ENCODE measurements at places on chromosomes 13 and 19.

GRCh38 chr13:110073982-110074381, 233.0 kb downstream of the COL4A1 start:
- H3K27ac ChIP-seq, result no peak overlapping the region
- H3K36me3 ChIP-seq, result no peaks in the 10 kb centered on the region
- no peaks in the 10 kb centered on the region for H3K4me1 ChIP-seq
- no peak for DNase-seq

GRCh38 chr13:94053986-94054593, 425.4 kb downstream of the DCT start:
- H3K27me3 ChIP-seq, result no peaks in the 10 kb centered on the region
- DNase-seq, result no peak
- H3K36me3 ChIP-seq, result no peaks in the 10 kb centered on the region
- no peak overlapping the region for H3K27ac ChIP-seq
- H3K4me1 ChIP-seq, result peaks cover 10% of the 10 kb centered on the region

DNA sequence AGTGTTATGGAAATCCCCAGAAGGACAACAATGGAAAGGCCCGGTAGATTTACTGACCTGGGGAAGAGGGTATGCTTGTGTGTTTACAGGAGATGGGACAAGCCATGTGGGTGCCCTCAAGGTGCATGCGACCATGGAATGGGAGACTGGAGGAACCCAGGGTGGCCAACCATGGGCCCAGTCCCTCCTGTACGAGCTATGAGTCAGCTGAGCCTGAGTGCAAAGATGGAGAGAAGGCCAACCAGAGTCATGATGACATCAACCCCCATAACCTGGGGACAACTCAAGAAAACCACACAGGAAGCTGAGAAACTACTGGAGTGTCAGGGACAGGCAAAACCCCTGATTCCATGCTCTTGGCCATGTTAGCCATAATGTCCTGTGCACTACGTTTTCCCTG, 7.8 kb downstream of the ZNF350 start:
- DNase-seq, result no peak
- H3K4me3 ChIP-seq, result no peak overlapping the region
- peaks cover 12% of the 10 kb centered on the region for H3K36me3 ChIP-seq
- H3K27me3 ChIP-seq, result no peaks in the 10 kb centered on the region

- H3K36me3 ChIP-seq, result no peaks in the 10 kb centered on the region
- no peak overlapping the region for H3K27ac ChIP-seq
- H3K4me1 ChIP-seq, result peaks cover 14% of the 10 kb centered on the region
- no peak overlapping the region for H3K4me3 ChIP-seq
Measured at GRCh38 chr13:94997126-94997525, 284.8 kb upstream of the SOX21 start.

GRCh38 chr19:49614096-49614833, 23.3 kb downstream of the PRR12 start:
- H3K4me1 ChIP-seq, result peaks cover 17% of the 10 kb centered on the region
- H3K27ac ChIP-seq, result no peak overlapping the region
- H3K36me3 ChIP-seq, result peaks cover 19% of the 10 kb centered on the region
- no peaks in the 10 kb centered on the region for H3K27me3 ChIP-seq

DNA sequence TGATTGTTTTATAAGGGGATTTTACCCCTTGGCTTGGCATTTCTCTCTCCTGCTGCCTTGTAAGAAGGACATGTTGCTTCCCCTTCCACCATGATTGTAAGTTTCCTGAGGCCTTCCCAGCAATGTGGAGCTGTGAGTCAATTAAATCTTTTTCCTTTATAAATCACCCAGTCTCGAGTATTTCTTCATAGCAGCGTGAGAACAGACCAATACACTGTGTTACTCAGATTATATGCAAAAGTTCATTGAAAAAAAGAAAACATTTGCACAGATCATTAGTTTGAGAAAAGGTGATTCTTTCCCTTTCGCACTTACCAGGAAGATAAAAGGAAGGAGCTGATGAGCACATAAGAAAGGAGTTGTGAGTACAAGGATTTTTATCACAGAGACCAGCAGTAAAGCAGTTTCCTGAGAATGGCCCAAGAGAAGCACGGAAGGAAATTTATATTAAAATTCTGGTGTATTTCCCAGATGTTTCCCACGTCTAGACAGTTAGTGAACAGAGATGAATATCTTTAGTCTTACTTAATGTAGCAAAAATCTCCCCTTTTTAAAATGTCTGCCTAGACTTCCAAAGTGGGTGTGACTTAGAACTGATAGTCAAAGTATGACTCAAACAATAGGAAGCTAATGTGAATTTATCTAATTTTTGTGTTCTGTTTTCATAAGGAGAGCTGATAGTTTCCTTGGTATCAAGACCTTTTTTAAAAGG, 431.8 kb upstream of the SGCG start:
- no peaks in the 10 kb centered on the region for H3K36me3 ChIP-seq
- DNase-seq, result no peak
- no peaks in the 10 kb centered on the region for H3K27me3 ChIP-seq
- H3K4me1 ChIP-seq, result no peaks in the 10 kb centered on the region
- H3K4me3 ChIP-seq, result no peak overlapping the region
- H3K27ac ChIP-seq, result no peak overlapping the region

- peaks cover 48% of the 10 kb centered on the region for H3K4me1 ChIP-seq
- H3K4me3 ChIP-seq, result peak within 1 kb of the TSS; percentile 49
- no peak for DNase-seq
- H3K27me3 ChIP-seq, result peaks cover 29% of the 10 kb centered on the region
- H3K27ac ChIP-seq, result no peak within 1 kb of the TSS
- peaks cover 8% of the 10 kb centered on the region for H3K36me3 ChIP-seq
Measured at GRCh38 chr19:3606690-3607289, at the start of gene TBXA2R. Gene TBXA2R, minus strand, starts transcription at chr19:3606875. Its CDS starts 6,241 bp downstream, at chr19:3600634.

DNA sequence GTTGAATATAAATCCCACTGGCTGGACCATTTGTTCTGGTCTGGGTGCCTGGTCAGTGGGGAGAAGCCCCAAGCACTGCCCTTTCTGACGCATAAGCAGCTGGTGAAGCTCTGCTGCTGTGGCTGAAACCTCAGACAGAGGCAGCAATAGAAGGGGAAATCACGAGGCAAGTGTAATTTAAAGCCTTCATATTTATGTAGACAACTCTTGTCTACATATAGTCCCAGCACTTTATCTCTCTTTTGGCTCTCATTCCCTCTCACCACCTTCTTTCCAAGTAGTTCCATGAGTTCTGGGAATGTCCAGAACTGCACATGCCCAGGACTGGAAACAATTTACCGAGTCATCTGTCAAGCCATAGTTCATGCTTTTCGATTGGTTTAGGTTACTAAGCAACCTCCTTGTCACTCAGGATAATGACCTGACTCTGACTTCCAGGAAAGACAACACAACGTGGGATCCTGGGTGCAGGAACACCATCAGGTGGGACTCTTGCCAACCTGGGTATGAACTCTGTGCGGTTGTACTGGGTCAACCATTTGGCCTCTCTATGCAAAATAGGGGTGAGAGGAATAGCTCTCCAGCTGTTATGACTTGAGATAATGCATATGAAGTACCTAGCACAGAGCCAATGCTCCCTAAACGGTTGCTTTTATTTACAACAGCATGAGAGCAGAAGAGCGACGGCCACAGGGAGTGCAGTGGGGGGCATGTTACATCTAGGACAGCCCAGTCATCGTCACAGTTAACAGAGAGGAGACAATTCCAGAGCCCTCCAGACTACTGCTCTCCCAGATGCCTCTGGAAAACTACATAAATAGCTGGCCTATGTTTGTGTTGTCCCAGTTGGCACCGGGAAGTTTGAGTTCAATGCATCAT, 321.9 kb downstream of the FOXO1 start:
- H3K27me3 ChIP-seq, result no peaks in the 10 kb centered on the region
- peak overlapping the region; percentile 68 for H3K27ac ChIP-seq
- H3K36me3 ChIP-seq, result no peaks in the 10 kb centered on the region
- H3K4me3 ChIP-seq, result no peak overlapping the region
- DNase-seq, result peak; percentile 43

DNA sequence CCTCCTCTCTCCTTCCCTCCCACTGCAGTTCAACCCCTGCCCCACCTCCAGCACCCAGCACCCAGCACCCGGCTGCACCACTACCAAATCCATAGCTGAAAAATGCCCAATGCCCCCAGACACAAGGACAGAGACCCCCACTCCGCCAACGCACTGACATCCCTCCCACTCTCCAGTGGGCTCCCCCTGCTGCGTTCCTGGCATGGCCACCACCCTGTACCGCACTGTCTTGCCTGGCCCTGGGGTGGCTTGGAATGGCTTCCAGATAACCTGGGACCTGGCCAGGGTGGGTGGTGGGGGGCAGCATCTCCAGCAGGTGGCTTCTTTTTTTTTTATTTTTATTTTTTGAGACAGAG, 5.8 kb upstream of the MKNK2 start:
- H3K4me1 ChIP-seq, result peaks cover 83% of the 10 kb centered on the region
- no peak overlapping the region for H3K27ac ChIP-seq
- no peaks in the 10 kb centered on the region for H3K27me3 ChIP-seq
- H3K4me3 ChIP-seq, result no peak overlapping the region
- no peak for DNase-seq

GRCh38 chr19:14320253-14320652, 61.0 kb upstream of the ADGRE5 start:
- H3K27ac ChIP-seq, result no peak overlapping the region
- DNase-seq, result no peak
- no peak overlapping the region for H3K4me3 ChIP-seq
- H3K36me3 ChIP-seq, result no peaks in the 10 kb centered on the region
- no peaks in the 10 kb centered on the region for H3K27me3 ChIP-seq
- H3K4me1 ChIP-seq, result no peaks in the 10 kb centered on the region

DNA sequence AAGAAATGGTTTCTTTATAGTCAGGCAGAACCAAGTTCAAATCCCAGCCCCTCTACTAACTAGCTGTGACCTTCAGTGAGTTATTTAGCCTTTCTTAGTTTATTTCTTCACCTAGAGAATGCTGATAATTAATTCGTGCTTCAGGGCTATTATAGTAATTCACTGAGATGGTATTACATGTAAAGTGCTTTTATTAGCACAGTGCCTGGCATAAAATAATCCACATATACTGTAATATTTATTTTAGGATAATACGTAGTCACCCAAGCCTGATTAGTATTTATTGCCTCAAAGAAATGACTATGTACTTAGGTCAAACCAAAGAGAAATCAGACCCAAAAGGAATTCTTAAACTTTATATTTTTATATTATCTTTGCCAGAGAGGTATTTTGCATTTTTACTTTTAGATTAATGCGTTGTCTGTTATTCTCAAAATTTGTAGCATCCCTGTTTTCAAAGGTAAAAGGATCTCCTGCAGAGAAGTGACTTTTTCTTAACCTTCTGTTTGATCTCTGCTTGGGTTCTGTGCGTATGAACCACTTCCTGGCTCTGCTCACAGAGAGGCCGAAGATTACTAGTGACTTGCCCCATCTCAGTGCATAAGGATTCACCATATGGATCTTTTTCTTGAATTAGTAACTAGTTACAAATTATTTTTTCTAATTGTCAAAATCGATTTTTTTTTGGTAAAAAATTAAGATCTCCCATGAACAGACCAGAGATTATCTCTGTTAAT, 19.7 kb downstream of the UBAC2 start:
- DNase-seq, result no peak
- no peak overlapping the region for H3K4me3 ChIP-seq
- H3K27ac ChIP-seq, result no peak overlapping the region

- no peak overlapping the region for H3K4me3 ChIP-seq
- H3K36me3 ChIP-seq, result peaks cover under 1% of the 10 kb centered on the region
- H3K27ac ChIP-seq, result no peak overlapping the region
- no peak for DNase-seq
- H3K4me1 ChIP-seq, result peaks cover 10% of the 10 kb centered on the region
Measured at GRCh38 chr19:49631610-49632192, 8.2 kb downstream of the RRAS start.

DNA sequence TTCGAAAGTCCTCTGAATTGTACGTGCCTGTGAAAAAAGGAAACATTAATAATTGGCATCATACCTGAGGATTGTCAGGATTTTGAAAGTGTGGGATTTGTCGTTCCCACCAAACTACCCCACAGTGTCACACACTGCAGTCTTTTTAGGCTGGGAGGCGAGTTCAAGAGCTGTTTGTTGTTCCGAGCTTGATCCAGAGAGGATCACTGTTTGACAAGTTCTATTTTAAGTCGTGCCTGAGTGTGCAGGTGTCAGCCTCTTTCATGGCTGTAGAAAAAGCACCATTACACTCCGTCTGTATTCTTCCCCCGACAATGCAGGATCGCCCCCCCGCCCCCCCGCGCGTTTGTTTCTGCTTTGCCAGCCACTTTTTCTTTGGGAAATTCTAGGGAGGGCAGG, 635 bp upstream of the NBEA start:
- peak overlapping the region; percentile 62 for H3K4me3 ChIP-seq
- no peak overlapping the region for H3K27ac ChIP-seq
- no peak for DNase-seq
- H3K36me3 ChIP-seq, result no peaks in the 10 kb centered on the region
- no peaks in the 10 kb centered on the region for H3K27me3 ChIP-seq
- peaks cover 20% of the 10 kb centered on the region for H3K4me1 ChIP-seq

- H3K4me3 ChIP-seq, result no peak overlapping the region
- no peaks in the 10 kb centered on the region for H3K27me3 ChIP-seq
- no peaks in the 10 kb centered on the region for H3K4me1 ChIP-seq
- no peak overlapping the region for H3K27ac ChIP-seq
Measured at GRCh38 chr19:18596752-18597157, 8.2 kb downstream of the REX1BD start.

DNA sequence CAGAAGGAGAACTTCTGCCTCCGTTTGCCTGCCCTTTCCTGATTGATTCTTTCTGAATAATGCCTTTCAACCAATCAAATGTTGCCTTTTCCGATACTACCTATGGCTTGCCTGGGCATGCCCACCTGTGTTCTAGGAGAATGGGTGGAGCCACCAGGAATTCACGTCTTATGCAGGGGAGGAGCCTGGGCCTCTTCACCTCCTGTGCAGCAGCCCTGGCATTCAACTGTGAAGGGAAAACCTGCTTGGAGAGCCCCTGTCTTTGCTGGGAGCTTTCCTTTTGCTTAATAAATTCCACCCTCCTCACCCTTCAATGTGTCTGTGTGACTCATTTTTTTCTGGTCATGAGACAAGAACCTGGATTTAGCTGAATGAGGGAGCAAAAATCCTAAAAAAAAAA, 730.7 kb downstream of the UQCRFS1 start:
- no peak for DNase-seq
- H3K27me3 ChIP-seq, result no peaks in the 10 kb centered on the region
- no peaks in the 10 kb centered on the region for H3K36me3 ChIP-seq
- H3K27ac ChIP-seq, result no peak overlapping the region

- no peaks in the 10 kb centered on the region for H3K27me3 ChIP-seq
- DNase-seq, result peak; percentile 61
- H3K4me1 ChIP-seq, result peaks cover 5% of the 10 kb centered on the region
- peak overlapping the region; percentile 20 for H3K27ac ChIP-seq
- peaks cover 14% of the 10 kb centered on the region for H3K36me3 ChIP-seq
Measured at GRCh38 chr13:45393941-45394570, 24.1 kb downstream of the SLC25A30 start.

- no peak for DNase-seq
- H3K27me3 ChIP-seq, result no peaks in the 10 kb centered on the region
- H3K4me3 ChIP-seq, result no peak overlapping the region
- peaks cover 20% of the 10 kb centered on the region for H3K4me1 ChIP-seq
- no peaks in the 10 kb centered on the region for H3K36me3 ChIP-seq
Measured at GRCh38 chr19:43674596-43674995, 4.6 kb upstream of the PLAUR start.

- H3K36me3 ChIP-seq, result peaks cover 22% of the 10 kb centered on the region
- no peaks in the 10 kb centered on the region for H3K4me1 ChIP-seq
- no peak for DNase-seq
- no peak overlapping the region for H3K4me3 ChIP-seq
Measured at GRCh38 chr13:33145667-33146066, 129.4 kb downstream of the KL start.

- no peaks in the 10 kb centered on the region for H3K36me3 ChIP-seq
- no peaks in the 10 kb centered on the region for H3K4me1 ChIP-seq
- no peak overlapping the region for H3K27ac ChIP-seq
- no peak overlapping the region for H3K4me3 ChIP-seq
Measured at GRCh38 chr13:22589880-22590279, 590.9 kb upstream of the SGCG start.
